ENCODE measurements at places on chromosomes 16 and 17.
A peak's percentile ranks its signal among the peaks of the same experiment; 100 is the strongest.

DNA sequence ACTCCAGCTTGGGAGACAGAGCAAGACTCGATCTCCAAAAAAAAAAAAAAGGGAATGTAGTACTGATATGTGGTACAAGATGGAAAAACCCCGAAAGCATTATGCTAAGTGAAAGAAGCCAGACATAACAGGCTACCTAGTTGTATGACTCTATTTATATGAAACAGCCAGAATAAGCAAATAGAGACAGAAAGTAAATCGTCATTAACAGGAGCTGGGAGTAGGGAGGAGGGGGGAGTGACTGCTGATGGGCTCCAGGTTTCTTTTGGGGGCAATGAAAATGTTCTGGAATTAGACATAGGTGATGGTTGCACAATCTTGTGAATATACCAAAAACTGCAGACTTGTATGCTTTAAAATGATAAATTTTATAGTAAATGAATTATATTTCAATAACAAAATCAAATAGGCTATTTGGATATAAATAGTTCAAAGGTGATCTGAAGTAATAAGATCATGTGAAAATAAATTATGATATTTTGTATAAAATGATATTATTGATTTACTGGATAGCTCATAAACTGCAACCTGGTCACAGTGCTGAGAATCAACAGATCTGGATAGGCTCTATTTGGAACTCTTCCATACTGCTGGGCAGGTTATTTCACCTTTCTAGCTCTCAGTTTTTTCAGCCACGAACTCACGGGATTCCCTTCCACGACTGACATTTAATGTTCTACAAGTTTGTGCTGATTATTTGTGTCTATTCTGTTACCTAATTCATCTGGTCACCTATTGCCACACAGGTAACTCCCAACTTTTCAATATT lies 27.1 kb downstream of the ZNF652 start:
- H3K4me1 ChIP-seq, result peaks cover 7% of the 10 kb centered on the region
- H3K27ac ChIP-seq, result no peak overlapping the region
- no peak for DNase-seq

DNA sequence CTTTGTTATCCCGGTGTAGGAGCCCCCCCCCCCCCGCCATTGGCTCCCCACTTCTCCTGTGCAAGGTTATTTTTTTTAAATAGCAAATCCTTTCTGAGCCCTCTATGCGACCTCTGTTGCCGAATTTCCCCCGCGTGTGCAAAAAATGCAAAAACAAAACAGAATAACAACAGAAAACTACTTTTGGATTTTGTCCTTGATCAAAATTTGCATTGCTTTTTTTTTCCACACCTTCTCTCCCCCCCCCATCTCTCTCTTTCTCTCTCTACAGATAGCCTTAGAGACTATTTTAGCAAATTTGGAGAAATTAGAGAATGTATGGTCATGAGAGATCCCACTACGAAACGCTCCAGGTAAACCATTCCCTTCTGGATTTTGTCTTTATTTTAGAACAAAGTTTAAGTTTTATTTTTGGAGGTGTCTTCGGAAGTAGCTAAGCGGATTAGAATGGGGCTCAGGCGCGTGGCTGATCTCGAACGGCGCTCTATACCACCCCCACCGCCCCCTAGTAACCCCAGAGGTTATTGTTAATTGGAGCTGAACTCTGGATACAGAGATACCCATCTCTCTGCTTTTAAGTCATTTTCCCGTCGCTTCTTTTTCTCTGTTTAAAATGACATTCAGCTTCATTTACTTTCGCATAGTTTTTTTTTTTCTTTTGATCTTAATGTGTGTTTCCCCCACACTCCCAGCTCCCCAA lies 1.0 kb downstream of the MSI2 start:
- peak overlapping the region; percentile 44 for H3K4me3 ChIP-seq
- no peaks in the 10 kb centered on the region for H3K27me3 ChIP-seq
- H3K36me3 ChIP-seq, result peaks cover 8% of the 10 kb centered on the region
- peak overlapping the region; percentile 61 for H3K27ac ChIP-seq
- DNase-seq, result no peak

GRCh38 chr17:78992542-78993212 lies 13.0 kb upstream of the LGALS3BP start:
- no peak overlapping the region for H3K27ac ChIP-seq
- H3K36me3 ChIP-seq, result peaks cover 36% of the 10 kb centered on the region
- no peak for DNase-seq
- H3K27me3 ChIP-seq, result no peaks in the 10 kb centered on the region
- no peak overlapping the region for H3K4me3 ChIP-seq

DNA sequence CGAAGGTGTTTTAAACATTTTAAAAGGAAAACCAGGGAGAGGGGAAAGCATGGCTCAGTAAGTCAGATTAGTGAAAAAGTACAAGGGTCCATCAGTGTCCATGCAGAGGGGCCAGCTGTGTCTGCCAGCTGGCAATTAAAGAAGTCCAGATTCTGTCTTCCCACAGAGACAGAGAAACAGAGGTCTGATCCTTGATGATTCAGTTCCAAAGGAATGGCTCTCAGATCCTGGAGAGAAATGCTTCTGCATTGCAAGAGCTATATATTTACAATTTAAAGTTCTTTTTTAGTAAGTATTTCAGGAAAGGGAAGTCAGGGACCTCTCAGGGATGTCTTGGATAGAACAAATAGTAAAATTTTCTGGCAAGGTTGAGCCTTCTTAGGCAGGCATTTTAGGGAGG lies 56.2 kb downstream of the HSD17B2 start:
- peaks cover 29% of the 10 kb centered on the region for H3K4me1 ChIP-seq
- no peak overlapping the region for H3K27ac ChIP-seq
- DNase-seq, result no peak
- H3K36me3 ChIP-seq, result peaks cover 3% of the 10 kb centered on the region

DNA sequence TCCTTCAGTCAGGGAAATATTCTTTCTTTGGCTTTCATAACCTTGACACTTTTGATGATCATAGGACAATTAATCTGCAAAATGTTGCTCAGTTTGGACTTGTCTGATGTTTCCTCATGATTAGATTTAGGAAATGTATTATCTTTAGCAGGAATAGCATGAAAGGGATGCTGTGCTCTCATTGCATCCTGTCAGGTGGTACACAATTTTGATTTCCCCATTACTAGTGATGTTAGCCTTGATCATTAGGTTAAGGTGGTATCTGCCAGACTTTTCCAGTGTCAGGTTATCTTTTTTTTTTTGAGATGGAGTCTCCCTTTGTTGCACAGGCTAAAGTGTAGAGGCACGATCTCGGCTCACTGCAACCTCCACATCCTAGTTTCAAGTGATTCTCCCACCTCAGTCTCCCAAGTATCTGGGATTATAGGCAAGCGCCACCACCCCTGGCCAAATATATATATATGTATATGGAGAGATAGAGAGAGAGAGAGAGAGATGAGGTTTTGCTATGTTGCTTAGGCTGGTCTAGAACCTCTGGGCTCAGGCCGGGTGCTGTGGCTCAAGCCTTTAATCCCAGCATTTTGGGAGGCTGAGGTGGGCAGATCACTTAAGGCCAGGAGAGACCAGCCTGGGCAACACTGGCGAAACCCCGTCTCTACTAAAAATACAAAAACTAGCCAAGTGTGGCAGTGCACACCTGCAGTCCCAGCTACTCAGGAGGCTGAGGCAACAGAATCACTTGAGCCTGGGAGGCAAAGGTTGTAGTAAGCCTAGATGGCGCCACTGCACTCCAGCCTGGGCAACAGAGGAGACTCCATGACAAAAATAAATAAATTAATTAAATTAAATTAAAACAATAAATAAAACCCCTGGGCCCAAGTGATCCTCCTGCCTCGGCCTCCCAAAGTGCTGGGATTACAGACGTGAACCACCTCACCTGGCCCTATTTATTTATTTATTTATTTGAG lies 15.8 kb upstream of the CAVIN1 start:
- no peaks in the 10 kb centered on the region for H3K4me1 ChIP-seq
- DNase-seq, result peak; percentile 50
- no peaks in the 10 kb centered on the region for H3K27me3 ChIP-seq
- H3K27ac ChIP-seq, result no peak overlapping the region
- H3K4me3 ChIP-seq, result no peak overlapping the region
